ENCODE measurements at places on chromosomes 5 and 9.

- DNase-seq, result no peak
These were observed 360 bp downstream of the KLF4 start for GRCh38 chr9:107489144-107489673.

DNA sequence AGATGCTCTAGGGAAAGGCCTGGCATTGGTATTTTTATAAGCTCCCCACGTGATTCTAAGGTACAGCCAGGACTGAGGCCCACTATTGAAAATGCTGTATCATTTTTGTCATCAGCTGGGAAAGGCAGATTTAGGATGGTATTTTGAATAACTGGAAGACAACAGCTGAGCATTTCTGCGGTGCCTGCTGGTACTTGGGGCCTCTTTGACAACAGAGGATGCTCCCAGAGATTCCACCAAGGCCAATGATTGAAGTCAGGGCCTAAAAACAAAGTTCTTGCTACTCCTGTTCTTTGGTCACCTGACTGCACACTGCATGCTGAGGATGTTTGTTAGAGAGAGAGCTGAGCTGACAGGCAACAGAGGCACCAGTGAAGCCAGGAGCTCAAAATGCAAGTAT, 8.1 kb downstream of the FBLL1 start:
- no peak for DNase-seq

- DNase-seq, result no peak
These were observed 18.4 kb upstream of the RFK start for GRCh38 chr9:76412638-76413037.

- peak; percentile 55 for DNase-seq
These were observed at the start of gene FGF18 for GRCh38 chr5:171418982-171419687. Gene FGF18 (plus strand): TSS chr5:171419647. CDS start chr5:171420200, 553 bp downstream.

DNA sequence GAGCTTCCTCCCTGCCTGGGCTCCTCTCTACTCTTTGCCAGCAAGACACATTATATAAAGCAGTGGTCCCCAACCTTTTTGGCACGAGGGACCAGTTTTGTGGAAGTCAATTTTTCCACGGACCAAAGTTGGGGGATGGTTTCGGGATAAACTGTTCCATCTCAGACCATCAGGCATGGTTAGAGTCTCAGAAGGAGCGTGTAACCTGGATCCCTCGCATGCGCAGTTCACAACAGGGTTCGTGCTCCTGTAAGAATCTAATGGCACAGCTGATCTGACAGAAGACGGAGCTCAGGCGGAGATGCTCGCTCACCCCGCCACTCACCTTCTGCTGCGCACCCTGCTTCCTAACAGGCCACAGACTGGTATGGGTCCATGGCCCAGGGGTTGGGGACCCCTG, 142.8 kb downstream of the LIFR start:
- no peak for DNase-seq

DNA sequence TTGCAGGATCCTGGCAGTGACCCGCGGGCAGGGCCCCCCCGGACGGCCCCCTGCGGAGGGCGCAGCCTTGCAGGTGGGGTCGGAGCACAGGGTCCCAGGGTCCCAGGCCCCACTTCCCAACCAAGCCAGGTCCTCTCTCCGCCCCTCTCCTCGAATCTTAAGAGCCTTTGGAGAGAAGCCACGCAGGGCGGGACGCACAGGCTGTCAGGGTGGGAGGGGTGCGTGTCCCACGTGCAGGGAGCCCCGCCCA, 18.4 kb upstream of the EGFL7 start:
- DNase-seq, result no peak

GRCh38 chr5:112290691-112291090, 128.4 kb downstream of the EPB41L4A start:
- no peak for DNase-seq

DNA sequence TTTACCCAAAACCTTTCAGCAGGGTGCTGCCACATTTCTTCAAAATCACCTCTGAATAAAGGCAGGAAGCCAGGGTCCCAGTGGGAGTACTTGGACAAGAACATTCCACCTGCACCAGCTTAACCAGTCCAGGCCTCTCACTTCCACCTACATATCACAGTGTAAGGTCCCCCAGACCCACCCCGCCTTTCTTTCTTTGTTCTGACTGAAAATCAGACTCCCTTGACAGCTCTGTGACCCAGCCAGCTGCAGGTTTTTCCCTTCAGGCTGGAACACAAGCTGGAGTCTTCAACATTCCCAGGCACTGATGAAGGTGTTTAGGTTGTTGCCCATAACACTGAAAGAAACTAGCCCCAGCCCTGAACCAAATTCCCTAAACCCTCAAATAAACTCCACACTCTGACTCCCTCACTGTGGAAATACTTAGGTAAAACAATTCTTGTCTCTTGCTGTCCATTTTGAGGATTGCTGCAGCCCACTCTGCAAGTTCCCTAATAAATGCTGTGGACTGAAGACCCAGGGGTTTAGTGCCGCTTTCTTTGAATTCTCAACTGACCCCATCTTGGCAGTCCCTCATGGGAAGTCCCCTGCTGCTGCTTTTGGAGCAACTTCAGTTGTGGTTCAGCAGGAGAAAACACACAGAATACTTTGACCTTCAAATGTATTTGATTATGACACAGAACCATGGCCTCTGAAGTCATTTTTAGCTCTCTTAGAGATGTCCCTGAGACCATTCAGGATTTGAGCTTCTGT, 24.8 kb downstream of the P4HA2 start:
- no peak for DNase-seq

DNA sequence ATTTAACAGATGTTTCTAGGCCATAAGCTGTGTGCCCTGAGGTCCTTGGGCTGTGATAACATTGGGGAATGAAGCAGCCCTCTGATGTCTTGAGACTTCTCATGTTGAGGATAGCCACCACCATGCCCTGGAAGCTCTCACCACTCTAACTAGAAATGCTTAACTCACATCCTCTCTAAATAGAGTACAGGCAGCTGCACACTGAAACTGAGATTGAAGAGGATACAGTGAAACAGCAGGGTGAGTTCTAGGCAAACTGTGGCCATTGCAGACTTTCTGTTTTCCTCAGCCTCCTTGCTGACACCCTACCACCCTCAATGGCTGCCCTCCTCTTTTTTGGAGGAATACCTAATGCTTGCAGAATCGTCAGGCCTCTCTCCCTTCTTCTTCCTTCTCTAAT, 22.4 kb downstream of the UTP15 start:
- DNase-seq, result no peak

DNA sequence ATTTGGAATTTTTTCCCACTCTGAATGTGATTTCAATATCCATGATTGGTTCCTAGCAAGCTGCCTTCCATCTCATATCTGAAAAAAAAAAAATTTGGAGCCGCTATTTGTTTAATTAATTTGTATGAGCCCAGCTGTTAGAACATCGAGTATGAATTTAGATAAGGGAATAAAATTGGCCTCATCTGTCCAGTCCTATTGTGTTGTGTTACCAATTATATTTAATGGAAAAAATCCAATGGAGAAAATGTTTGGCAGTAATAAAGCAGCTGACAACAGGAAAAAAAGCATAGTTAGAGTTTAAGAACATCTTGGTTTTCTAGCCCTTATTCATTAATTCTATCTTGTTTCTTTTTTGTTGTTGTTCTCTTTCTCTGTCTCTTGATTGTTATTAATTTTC, 735.6 kb upstream of the RIOK2 start:
- no peak for DNase-seq

- no peak for DNase-seq
These were observed 485.2 kb upstream of the CDH9 start for GRCh38 chr5:27523629-27524028.

DNA sequence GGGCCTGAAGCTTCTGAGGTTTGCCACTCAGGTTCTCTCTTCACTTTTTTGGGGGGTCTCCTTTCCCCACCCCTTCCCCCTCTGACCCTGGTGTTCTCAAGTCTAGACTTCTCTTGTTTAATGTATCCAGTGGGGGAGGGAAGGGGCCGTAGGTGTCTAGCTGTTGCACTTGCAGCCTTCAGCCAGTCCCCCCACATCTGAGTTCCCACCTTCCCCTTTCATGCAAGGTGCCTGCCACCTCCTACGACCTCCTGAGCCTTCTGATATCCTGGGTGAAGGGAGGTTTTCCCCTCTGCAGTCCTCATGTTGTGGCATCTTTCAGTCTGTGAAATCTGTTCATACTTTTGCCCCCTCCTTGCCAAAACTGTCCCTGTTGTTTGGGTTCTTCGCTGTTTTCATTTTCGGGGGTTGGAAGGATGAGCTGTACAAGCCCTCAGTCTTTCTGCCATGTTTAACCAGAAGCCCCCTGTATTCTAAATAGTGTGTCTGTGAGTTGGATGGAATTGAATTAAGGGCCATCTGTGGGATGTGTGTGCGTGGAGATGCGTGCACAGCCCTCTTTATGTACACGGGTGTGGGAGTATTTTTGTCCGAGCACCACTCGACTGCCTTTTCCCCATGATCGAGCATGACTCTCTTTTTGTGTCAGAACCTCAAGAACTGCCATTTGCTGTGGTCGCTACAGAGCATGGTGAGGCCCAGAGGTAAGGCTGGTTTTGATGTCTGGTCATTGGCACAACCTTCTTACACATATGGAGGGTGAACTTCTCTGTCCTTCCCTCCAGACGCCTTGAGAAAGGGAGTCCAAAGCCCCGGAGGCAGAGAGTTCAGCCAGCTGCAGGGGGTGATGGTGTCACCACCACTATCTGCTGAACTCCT, 23.6 kb downstream of the PRRC2B start:
- DNase-seq, result no peak

DNA sequence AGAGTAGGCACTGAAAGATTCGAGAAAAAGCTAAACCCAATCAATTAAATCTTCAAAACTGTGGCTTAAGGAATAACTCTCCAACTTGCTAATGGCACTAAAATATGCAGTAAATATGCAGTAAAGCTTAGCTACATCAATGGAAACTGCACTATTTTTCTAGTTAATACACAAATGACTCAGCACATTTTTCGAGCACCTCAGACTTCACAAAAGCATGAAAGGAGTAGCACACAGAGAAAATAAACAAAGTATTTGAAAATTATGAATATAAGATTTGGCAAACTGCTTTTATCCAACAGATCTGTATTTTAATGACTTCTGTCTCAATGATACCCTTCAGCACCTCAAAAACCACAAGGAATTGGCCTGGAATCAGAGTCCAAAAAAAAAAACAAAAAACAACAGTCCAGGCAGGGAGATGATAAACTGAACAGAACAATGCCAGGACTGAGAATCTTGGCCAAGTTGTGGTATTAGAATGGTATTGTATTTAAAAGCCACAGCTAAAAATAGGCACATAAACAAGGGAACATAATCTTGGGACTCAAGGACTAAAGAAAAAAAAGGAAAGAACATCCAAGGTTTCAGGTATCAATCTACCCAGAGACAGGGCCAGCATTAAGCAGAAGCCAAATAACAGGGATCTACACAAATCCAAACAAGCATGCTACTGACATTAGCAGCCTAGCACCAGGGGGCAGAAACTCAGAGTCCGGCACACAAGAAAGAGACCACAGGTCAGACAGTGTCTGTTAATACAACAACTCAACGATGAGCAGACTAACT, 21.4 kb downstream of the TMEM245 start:
- DNase-seq, result peak; percentile 61

GRCh38 chr5:76192837-76193236, 109.7 kb downstream of the SV2C start:
- no peak for DNase-seq

GRCh38 chr5:54651482-54652076, 134.0 kb downstream of the SNX18 start:
- peak; percentile 29 for DNase-seq

DNA sequence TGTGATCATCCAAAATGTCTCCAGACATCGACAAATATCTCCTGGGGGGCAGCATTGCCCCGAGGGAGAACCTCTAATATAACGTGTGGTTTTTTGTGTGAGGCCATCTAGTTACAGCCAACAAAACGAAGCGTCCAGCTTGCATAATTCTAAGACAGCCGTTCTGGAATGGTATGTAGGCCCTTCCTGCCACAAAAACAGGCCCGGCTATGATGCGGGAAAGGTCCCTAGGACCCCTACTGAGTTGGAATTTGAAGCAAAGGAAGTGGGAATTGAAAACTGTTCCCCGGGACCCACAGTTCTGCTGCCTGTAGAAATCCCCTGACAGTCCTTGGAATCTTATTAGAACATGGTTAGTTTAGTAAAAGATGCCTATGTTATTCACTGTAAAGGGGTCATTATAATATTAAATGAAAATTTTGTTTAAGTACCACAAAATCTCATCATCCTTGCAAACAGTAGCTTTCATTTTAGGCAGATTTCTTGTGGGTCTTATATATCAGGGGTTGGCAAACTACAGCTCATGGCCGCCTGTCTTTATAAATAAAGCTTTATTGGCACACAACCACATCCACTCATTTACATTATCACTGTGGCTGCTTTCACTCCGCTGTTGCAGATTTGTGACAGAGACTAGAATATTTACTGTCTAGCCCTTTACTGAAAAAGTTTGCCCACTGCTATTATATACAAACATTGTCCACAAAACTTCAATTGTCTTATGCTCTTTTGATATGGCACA, 70.7 kb downstream of the MSX2 start:
- DNase-seq, result peak; percentile 45

DNA sequence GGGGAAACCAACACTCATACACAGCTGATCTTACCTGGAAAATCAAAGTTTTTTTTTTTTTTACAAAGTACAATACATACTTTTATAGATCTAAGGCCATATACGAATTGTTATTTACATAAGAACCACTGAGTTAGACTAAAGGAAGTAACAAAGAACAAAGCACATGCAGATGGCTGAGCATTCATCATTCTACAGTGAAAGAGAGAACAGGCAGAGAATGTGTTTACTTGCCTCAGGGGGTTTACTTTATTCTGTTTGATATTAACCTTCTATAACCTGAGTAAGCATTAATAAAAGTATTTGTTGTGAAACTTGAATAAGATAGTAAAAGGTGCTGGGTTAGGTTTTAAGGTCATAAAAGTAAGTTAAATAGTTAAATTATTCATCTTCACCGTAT, 54.7 kb downstream of the SLC38A9 start:
- no peak for DNase-seq

- DNase-seq, result no peak
These were observed 15.0 kb downstream of the NPR3 start for GRCh38 chr5:32726086-32726557.

DNA sequence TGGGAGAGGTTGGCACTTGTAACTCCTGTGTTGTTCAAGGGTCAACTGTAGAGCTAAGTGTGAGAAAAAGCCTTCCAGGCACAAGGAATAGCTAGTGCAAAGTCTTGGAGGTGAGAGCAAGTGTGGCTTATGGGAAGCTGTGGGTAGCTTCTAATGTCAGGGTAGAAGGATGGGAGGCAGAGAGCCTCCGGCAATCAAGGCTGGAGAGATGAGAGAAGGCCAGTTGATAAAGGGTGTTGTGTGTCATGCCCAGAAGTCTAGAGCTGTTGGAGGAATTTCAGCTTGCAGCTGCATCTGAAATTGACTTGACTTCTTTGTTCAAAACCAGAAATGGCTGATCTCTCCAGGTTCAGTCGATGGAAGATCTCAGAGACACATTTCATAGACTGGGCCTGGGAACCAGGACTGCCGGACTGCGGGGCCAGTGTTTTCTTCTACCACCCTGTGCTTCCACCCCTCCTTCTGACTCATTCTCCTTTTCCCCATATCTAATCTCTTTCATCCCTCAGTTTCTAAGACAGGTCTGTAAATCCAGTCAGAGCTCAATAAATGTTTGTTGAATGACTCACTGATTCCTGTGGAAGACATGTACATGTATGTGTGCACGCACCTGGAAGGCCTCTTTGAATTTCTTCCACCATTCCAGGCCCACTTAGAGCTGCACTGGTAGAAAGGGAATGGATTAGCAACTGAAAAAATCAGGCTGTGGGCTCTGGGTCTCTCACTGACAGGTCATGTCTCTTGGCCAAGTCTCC, 67.8 kb upstream of the KLF4 start:
- no peak for DNase-seq
